ENCODE measurements at places on chromosomes 7 and 10. TPM values are rescaled to one million over a fixed set of nuclear protein-coding genes. Genes with fewer than 3 reads are reported as not detected.

HOXA10 gene
- 5.2 TPM for total RNA-seq

- H3K4me1 ChIP-seq = no peaks in the 10 kb centered on the region
- peak overlapping the region; percentile 88 for H3K4me3 ChIP-seq
- H3K27me3 ChIP-seq = no peaks in the 10 kb centered on the region
- DNase-seq = no peak
Measured at GRCh38 chr7:39952374-39952773, 2.3 kb downstream of the CDK13 start.

LEP gene
- 48.2 TPM for total RNA-seq

- no peak overlapping the region for H3K4me3 ChIP-seq
- H3K36me3 ChIP-seq = no peaks in the 10 kb centered on the region
- DNase-seq = no peak
- no peaks in the 10 kb centered on the region for H3K27me3 ChIP-seq
- H3K4me1 ChIP-seq = no peaks in the 10 kb centered on the region
Measured at GRCh38 chr7:3995187-3995586, 686.9 kb upstream of the FOXK1 start.

DNA sequence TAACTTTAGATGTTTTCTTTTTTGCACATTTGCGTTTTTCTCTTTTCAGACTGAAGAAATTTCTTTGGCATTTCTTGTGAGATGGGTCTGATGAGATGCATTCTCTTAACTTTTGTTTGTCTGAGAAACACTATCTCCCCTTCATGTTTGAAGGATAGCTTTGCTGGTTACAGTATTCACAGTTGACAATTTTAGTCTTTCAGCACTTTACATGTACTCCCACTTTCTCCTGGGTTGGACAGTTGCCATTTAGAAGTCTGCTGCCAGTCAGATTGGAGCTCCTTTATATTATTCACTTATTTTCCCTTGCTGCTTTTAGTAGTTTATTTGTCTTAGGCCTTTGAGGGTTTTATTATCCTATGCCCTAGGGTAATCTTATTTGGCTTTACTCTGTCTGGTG lies 67.3 kb upstream of the VOPP1 start:
- DNase-seq = no peak
- H3K27me3 ChIP-seq = no peaks in the 10 kb centered on the region
- H3K4me1 ChIP-seq = no peaks in the 10 kb centered on the region
- H3K4me3 ChIP-seq = no peak overlapping the region
- no peaks in the 10 kb centered on the region for H3K36me3 ChIP-seq
- H3K27ac ChIP-seq = no peak overlapping the region

OIT3 gene
- total RNA-seq = not detected
